Breast epithelium (tissue), 4 donors: ENCODE measurements at places on chromosomes 16 and 17.

GRCh38 chr16:77308163-77308561, 109.0 kb downstream of the SYCE1L start:
- no peak for DNase-seq

DNA sequence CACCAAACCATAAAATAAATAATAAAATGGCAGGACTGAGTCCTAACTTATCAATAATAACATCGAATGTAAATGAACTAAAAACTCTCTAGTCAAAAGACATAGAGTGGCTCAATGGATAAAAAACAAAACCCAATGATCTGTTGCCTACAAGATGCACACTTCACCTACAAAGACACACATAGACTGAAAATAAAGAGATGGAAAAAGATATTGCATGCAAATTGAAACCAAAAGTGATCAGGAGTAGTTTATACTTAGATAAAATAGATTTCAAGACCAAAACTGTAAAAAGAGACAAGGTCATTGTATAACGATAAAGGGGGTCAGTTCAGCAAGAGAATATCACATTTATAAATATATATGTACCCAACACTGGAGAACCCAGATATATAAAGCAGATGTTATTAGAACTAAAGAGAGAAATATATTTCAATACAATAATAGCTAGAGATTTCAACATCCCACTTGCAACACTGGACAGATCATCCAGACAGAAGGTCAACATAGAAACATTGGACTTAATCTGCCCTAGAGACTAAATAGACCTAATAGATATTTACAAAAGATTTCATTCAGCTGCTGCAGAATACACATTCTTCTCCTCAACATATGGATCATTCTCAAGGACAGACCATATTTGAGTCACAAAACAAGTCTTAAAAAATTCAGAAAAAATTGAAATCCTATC, 29.8 kb downstream of the SLC47A2 start:
- DNase-seq, result no peak

DNA sequence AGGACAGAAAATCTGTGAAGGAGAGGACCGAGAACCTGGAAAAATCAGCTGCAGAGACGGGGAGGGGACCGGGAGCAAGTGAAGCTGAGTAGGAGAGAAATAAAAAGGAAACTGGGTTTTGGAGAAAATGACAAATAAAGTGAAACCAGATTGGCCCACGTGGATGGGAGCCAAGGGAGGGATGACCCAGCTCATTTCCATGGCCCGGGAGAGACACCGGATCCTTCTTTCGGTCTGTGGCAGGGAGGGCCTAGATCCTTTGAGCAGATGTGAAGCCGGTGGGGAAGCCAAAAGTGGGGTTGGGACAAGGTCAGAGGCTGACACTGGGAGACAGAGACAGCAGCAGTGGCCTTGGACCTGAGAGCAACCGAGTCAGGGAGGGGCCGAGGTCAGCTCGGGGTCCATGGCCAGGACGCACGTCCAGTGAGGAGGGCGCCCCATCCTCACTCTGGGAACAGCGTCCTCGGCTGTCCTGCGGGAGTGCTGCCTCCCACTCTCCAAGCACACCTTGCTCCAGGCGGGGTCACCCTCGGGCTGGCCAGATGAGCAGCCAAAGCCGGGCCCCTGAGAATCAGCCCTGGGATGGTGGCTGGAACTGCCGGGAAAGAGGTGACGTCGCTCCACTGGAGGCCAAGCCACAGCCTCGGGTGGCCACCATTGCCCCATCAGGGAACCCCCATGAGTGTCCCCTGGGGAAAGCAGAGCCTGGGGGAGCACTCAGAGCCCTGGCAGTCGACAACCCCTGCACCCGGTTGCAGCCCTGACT, 50.8 kb upstream of the CDR2 start:
- peak; percentile 56 for DNase-seq

DNA sequence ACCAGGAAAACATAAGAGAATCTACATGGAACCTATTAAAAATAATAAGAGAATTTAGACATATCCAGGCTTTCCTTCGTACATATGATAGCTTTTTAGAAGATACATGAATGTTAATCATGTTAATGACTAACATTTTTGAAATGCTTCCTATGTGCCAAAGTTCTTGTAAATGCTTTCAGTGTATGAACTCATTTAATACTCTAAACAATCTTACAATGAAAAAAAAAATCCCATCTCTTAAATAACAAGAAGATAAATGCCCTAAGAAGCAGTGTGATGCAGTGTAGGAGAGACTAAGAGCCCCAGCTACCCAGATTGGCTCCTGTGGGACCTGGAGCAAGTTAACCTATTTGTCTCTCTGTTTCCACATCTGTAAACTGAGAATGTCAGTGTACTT, 220.4 kb upstream of the MYOCD start:
- DNase-seq, result no peak

DNA sequence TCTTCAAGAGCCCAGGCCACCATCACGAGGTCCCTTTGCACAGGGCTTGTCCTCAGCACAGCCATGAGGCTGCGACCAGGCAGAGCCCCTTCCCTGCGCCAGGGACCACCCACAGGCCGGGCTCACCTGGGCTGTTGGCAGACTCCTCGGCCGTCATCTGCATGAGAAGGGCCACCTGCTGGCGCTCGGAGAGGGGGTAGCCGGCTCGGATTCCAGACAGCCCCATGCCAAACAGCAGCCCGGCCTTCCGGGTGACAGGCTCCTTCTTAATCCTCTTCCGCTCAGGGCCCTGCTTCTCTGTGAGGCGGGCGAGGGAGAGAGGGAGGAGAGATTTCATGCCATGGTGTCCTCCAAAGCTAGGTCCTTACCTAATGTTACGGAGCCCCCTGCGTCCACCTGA, 73.4 kb downstream of the ZNF778 start:
- DNase-seq, result no peak

DNA sequence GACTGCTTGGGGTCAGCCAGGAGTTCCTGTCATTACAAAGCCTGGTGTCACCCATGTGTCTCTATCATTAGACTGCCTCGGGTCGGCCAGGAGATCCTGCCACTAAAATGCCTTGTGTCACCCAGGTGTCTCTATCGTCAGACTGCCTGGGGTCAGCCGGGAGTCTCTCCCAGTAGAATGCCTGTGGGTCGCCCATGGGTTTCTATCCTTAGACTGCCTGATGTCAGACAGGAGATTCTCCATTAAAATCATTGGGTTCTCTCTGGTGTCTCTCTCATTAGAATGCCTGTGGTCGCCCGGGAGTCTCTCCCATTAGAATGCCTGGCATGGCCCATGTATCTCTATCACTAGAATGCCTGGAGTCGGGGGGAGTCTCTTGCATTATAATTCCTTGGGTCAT, 2231.0 kb downstream of the TP53TG3F start:
- no peak for DNase-seq

DNA sequence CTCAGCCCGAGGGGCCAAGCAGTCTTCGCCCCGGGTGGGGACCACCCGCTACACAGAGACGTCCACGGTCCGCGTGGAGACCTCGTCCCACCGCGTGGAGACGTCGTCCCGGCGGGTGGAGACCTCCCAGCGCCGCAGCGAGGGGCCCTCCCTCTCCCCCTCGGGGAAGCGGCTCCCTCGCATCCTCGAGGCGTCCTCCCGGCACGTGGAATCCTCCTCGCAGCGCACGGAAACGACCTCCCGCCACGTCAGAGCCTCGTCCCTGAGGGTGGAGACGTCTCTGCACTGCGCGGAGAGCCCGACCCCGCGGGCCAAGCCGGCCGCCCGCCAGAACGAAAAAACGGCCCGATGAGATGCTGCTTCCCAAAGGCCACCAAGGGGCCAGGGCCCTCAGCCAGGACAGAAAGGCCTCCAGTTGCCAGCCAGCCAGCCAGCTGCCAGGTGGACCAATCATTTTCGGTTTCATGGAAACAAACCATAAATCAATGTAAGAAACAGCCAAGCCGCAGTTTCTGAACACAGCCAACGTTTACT, 424 bp downstream of the C17orf100 start:
- DNase-seq, result no peak

GRCh38 chr17:76716146-76716838, 5.5 kb upstream of the MXRA7 start:
- peak; percentile 70 for DNase-seq

DNA sequence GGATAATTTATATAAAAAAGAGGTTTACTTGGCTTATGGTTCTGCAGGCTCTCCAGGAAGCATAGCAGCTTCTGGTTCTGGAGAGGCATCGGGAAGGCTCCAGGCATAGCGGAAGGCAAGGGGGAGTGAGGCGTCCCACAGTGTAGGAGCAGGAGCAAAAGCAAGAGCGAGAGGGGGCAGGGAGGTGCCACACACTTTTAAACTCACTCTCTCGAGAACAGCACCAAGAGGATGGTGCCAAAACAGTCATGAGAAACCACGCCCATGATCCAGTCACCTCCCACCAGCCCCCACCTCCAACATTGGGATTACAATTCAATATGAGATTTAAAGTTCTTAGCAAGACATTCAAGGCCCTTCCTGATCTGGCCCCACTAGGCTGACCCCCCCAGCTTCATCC, 50.0 kb upstream of the LGALS9 start:
- DNase-seq, result no peak

DNA sequence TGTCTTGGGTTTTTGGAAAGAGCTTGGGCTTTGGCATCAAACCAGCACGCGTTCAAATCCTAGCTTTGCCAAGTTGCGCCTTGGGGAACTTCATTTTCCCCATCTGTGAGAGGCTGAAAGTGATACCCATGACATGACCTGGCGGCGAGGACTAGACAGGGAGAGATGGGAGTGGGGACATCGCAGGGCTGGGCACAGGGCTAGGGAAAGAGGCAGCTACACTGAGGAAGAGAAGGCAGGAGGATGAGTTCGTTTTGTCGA, 202.9 kb downstream of the IRF8 start:
- DNase-seq, result no peak

DNA sequence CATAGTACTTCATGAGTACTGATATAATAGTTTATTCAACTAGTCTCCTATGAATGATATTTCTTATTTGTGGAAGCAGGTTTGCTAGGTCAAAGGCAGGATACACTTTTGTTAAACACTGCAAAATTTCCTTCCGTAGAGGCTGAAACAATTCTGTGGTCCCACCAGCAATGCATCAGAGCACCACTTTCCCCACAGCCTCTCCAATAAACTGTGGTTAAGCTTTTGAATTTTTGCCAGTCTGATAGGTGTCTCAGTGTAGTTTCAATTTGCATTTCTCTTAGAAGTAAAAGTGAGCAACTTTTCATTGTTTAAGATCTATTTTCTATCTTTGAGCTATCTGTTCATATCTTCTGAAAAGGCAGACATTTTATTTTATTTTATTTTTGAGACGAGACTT, 36.4 kb upstream of the CORO6 start:
- no peak for DNase-seq

- DNase-seq, result no peak
Observed at GRCh38 chr16:50967827-50968612, 183.1 kb downstream of the SALL1 start.

DNA sequence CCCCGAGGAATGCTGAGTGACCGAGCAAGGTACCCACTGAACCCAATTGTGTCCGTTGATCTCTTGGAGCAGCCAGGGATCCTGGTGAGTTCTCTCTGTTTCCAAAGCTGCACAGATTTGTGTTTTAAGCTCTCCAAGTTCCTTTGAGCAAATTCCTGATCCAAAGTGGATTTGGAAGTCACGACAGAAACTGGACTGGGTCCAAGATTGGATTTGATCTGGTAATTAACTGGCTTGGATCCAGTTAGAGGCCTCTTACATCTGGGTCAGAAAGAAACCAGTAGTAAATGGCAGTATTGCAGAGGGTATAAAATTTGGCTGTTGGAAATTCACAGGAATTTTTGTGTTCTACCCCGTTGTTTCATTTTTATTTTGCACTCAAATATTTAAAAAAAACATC, 119.5 kb downstream of the PMP22 start:
- no peak for DNase-seq

DNA sequence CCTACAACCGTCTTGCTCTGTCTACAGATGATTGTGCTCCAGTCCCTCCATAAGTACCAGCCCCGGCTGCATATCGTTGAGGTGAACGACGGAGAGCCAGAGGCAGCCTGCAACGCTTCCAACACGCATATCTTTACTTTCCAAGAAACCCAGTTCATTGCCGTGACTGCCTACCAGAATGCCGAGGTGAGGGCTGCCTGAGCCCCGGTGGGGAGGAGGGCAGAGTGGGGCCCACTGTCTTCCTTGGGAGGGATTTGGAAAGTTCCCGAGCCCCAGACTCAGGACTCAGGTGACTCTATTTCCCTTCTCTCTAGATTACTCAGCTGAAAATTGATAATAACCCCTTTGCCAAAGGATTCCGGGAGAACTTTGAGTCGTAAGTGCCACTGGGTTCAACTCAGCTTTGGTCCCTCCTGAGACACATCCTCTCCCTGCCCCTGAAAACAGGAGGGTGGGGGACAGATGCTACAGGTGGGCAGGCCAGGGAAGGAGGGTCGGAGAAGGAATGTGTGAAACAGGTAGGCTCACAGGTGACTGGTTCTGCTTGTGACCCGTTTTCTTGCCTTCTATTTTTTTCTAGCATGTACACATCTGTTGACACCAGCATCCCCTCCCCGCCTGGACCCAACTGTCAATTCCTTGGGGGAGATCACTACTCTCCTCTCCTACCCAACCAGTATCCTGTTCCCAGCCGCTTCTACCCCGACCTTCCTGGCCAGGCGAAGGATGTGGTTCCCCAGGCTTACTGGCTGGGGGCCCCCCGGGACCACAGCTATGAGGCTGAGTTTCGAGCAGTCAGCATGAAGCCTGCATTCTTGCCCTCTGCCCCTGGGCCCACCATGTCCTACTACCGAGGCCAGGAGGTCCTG, 11.4 kb downstream of the TBX21 start:
- DNase-seq, result no peak

DNA sequence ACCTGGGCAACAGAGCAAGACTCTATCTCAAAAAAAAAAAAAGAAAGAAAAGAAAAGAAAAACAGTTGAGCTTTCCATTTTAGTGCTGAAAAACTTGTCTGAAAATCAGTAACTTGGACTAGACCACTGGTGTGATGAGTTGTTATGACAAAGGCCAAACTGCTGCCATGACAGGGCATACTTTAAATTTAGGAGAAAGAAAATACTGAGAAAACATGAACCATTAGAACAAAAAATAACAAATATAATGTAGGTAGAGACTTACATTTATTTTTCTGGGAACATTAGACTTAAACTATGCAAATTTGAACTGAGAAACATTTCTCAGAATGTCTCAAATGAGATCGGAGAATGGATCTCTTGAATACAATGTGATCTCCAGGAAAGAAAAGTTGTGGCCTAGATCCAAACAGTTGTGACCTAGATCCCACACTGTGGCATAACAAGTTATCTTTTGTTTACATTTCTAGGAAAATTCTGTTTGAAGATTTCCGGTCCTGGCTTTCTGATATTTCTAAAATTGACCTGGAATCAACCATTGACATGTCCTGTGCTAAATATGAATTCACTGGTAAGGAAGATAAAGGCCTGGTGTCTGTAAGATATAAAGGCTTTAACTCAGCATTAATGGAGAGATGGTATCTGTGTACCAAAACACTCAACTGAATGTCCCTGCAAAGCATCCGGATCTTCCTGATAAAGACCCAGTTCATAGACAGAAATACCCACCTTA, 10.9 kb downstream of the OGFOD1 start:
- DNase-seq, result no peak

DNA sequence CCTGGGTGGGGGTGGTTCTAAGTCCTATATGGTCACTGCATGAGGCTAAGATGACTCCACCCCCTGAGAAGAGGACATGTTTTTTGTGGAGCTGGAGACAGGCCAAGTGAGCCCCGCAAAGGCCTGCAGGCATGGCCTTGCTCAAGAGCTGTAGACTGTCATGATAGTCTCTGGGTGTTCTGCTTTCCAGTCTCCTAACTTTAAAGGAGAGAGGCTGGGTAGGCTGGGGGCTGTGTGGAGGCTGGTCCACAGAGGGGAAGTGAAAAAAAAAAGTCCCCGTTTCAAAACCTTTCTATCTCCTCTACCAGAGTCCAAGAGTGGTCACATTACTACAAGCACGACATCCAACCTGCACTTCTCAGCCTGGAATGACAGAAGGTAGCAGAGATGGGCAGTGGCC, 27.1 kb downstream of the CDRT4 start:
- DNase-seq, result no peak
